ENCODE measurements at places on chromosomes 7 and 10.

DNA sequence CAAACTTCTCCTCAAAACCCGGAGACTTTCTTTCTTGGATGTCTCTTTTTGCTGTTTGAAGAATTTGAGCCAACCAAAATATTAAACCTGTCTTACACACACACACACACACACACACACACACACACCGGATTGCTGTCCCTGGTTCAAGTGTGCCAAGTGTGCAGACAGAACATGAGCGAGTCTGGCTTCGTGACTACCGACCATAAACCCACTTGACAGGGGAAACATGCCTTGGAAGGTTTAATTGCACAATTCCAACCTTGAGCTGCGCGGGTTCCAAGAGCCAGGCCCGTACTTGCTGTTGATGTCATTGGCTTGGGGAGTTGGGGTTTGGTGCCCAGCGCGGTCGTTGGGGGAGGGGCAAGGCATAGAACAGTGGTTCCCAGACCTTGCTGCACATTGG is 1.7 kb downstream of the EGFR start:
- DNase-seq, result peak; percentile 60

DNA sequence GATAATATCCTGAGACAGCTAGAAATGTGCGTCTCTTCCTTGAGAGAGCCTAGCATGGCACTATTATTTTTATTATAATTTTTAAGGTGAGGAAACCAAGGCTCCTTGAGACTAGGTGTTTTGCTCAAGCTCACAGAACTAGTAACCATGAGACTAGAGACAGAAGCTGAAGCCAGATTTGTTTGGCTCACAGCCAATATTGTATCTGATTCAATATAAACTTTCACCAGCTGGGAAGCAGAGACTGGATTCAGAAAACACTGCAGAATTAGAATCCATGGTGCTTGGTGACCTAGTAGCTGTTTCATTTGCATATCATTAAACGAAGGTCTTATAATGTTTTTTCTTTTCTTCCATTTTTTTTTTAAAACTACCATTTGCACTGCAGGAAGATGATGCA is 64.4 kb downstream of the DNAJB9 start:
- DNase-seq, result no peak

DNA sequence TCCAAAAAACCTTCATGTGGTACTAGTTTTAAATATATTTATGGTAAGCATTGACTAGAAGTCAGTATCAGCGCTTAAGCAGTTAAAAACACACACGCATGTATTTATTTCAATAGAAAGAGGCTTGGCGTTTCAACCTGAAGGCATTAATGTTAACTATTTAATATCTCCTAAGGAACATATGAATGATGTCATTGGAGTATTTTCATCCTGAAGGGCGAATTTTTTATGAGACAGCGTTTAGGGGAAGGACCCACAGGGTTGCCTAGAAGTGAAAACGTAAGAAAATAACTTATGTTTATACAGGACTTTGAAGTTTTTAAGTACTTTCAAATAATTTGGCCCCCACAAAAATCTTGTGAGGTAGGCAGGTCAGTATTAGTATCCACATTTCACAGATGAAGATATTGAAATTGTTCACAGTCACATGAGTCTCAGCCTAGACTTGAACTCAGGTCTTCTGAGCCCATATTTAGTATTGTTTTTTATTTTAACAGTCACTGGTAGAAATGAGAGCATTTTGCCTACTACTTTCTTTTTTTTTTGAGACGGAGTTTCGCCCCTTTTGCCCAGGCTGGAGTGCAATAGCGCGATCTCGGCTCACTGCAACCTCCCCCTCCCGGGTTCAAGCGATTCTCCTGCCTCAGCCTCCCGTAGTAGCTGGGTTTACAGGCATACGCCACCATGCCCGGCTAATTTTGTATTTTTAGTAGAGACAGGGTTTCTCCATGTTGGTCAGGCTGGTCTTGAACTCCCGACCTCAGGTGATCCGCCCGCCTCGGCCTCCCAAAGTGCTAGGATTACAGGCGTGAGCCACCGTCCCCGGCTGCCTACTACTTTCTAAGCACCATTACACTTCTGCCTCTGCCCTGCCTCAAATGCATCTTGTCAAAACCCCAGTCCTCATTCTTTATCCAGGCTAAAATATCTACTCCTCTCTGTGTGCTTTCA is 1.8 kb downstream of the SLK start:
- DNase-seq, result peak; percentile 26

DNA sequence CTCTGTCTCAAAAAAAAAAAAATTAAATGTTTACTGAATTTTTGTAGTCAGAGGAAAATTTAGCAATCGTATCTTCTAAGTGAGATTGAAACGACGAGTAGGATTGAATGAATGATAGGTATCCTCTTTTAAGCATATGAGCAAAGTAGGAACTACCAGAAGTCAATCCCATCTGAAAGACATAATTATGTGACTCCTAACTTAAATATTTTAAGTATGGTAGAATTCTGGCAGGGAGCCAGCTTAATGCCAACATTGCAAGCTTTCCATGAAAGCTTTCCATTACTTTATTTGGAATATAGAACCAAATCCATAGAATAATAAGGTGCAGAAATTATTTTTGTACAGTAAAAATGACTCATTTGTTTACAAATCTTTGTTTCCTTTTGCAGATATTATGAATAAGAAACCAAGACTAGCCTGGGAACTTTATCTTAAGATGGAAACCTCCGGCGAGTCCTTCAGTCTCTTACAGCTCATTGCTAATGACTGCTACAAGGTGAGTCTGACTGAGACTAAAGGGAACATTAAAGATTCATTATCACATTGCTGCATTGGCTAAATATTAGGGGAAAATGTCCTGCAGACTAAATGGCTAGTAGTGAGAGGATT is 50.2 kb upstream of the UBN2 start:
- DNase-seq, result no peak

DNA sequence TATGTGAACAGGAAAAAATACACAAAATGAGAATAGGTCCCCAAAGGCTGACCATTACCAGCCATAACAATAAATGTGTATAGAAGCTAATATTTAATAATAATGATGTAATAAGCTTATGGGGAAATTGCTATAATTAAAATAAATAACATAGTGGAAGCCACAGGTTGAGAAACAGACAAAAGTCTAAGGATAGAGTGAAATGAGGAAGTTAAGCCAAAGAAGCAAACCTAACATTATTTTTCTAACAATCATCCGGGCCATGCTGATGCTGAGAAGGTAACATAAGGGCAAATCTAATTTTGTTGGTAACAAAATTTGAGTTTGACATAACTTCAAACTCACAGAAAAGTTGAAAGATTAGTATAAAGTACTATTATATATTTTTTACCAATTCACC is 115.9 kb downstream of the MICU1 start:
- no peak for DNase-seq

DNA sequence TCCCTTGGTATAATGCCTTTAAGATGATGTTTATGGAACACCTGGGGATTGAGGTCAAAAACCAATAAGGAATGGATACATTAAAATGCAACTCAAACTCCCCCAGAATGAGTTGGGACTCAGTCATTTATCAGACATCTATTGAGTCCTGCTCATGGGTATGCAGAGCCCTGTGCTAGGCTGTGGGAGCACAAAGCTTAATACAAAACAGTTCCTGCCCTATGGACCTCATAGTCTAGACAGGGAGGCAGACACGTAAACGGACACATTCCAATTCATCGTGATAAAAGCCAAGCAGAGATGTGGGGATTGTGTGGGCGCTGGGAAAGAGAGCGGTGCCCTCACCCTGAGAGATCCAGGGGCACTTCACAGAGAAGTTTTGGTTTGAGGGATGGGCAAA is 181.7 kb downstream of the PTEN start:
- no peak for DNase-seq

DNA sequence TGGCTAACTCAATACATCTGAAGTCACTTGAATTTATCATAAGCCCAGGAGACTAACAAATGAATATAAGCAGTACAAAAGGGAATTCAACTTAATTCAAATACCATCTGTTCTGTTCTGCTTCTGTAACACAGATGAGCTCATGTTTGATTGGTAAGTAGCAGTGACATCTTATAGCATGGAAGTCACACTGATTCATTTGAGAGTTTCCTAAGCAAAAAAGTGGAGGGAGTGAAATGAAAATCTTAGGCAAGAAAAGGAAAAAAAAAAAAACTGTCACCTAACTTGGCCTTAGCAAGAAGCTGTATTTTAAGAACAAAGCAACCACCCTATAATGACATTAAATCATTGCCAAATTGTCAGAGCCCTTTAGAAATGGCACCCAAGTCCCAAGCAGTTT is 49.5 kb downstream of the SMURF1 start:
- no peak for DNase-seq

DNA sequence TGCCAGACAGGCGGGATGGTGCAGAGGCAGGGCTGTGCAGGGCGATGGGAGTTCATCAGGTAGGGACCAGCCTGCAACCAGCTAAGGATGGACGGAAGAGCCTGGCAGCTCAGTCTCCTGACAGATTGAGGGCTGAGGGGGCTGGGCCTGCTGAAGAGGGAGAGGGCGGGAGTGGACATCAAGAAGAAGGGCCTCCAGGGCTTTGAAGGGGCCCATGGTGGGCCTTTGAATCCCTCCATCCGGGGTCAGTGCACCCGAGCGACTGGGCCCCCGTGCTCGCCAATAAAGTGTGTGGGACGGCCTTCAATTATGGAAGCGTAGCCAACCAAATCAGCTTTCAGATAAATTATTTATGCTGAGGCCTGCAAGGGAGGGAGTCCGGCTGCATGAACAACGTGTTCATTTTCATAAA is 431.2 kb downstream of the RPS24 start:
- no peak for DNase-seq

DNA sequence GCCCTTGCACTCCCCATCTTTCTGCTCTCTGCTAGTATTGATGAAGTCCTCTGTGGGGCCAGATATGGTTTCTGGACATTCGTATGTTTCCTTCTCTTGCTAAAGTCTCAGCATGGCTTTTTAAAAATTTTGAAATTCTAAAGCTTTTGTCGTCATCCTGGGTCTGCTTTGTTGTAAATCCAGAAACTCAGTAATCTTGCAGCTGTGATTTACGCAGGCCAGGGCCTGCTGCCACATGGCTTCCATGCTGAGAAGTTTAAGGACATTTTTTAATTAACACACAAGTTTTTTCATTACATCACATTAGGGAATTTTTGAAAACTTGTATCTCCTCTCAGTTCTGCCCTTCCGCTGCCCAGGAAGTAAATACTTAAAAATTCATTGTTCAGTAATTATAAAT is 686.1 kb upstream of the IGFBP3 start:
- no peak for DNase-seq

DNA sequence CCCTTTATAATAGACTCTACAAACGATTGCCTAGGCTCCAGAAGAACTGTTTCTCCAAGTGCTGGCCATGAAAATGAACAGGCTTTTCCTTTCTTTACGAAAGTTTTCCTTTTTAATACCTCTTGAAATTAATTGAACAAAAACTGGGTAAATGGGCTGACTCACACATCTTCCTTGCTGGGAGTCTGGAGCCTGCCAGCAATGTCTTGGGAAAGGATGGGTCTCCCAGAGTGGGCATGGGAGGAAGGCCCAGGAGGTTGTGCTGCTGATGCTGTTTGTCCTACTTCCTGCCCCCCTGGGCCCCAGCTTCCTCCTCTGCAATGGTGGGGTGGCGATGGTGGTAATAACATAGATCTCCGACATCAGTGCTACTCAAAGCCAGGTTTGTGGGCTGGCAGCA is 174.1 kb downstream of the RPS24 start:
- no peak for DNase-seq

DNA sequence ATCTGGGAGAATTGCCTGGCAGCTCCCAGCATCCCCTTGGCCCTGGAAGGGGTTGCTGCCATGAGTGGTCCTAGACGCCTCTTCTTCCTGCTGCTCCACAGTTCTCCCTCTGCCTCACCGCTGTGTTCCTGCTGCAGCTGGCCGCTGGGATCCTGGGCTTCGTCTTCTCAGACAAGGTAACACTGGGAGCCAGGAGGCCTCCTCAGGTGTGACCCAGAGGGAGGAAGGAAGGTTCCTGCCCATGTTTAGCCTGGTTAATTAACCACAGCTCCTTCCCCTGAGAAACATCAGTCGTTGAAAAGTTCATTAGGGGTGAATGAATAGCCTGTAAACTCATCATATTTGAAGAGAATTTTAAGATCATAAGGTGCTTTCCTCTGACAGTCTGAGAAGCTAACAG is 18.2 kb downstream of the TSPAN33 start:
- no peak for DNase-seq

DNA sequence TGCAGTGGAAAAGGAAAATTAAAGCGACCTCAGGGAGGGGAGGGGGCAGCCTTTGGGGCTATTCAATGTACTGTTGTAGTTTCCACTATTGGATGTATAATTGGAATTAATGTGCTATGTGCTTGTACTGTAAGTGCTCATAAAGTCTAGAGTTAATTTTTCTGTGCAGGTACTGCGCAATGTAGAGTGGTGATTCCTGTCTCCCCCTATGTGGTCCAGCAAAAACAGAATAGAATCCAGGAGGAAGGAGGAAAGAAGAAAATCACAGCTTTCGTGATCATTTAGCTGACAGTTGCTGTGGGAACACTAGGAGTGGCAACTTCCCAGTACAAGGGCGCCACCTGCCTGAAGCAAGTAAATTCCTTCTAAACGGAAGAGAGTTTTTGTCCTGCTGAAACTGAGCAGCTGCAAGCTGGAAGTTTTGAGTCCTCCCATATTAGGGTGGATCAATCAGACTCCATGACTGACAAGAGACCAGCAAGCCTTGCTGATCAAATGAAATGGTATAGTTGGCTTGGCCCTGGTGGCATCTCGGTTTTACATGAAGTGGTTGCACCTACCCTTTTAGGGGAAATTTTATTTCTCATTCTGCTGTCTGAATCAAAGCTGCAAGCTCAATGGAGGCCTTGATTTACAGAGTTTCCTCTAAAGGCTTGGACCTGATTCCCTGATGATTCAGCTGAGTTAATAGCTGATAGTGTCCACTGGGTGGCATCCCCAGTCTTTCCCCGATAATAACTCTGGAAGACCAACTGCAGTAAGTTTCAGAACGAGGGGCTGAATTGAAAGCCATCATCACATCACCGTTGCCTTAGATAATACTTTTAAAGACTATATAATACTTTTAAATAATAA is 299.8 kb downstream of the HGF start:
- DNase-seq, result peak; percentile 14

DNA sequence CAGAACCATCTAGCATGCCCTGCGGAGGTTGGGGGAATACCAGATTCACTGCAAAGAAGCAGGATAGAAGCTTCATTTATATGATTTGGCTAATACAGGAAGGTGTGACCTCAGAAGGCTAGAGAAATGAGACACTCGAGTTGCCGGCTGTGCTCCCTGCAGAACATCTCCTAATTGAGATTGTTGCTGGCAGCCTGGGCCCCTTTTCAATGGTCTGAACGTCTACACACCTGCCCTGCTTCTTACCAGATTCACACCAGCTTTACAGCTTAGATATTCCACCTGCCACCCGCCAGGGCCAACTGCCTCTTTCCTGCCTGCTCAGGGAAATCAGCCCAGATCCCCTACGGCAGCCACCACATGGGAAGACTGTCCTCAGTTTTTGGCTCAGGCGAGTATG is 475.3 kb upstream of the AUTS2 start:
- no peak for DNase-seq

GRCh38 chr10:60911216-60911615 is 32.8 kb downstream of the RHOBTB1 start:
- DNase-seq, result no peak

- DNase-seq, result no peak
These were observed 234.8 kb downstream of the TRIL start for GRCh38 chr7:28723336-28723735.

GRCh38 chr7:8185926-8186683 is 75.9 kb downstream of the ICA1 start:
- no peak for DNase-seq

GRCh38 chr10:35089611-35090161 is 455 bp downstream of the CUL2 start:
- DNase-seq, result peak; percentile 7

GRCh38 chr7:146249272-146249671 is 132.7 kb downstream of the CNTNAP2 start:
- no peak for DNase-seq

- no peak for DNase-seq
These were observed 111.5 kb downstream of the NPY start for GRCh38 chr7:24395512-24395911.

All from trophoblast cell (in vitro differentiated cells and primary cell).